ENCODE measurements at places on chromosomes 12 and 14. TPM values are rescaled to one million over a fixed set of nuclear protein-coding genes. Genes with fewer than 3 reads are reported as not detected.
A peak's percentile ranks its signal among the peaks of the same experiment; 100 is the strongest.

LRRC43 gene
- polyA plus RNA-seq, result 0.19 TPM

GLS2 gene
- polyA plus RNA-seq, result 0.21 TPM

NANOG gene
- polyA plus RNA-seq, result not detected

DLK1 gene
- polyA plus RNA-seq, result not detected

DNA sequence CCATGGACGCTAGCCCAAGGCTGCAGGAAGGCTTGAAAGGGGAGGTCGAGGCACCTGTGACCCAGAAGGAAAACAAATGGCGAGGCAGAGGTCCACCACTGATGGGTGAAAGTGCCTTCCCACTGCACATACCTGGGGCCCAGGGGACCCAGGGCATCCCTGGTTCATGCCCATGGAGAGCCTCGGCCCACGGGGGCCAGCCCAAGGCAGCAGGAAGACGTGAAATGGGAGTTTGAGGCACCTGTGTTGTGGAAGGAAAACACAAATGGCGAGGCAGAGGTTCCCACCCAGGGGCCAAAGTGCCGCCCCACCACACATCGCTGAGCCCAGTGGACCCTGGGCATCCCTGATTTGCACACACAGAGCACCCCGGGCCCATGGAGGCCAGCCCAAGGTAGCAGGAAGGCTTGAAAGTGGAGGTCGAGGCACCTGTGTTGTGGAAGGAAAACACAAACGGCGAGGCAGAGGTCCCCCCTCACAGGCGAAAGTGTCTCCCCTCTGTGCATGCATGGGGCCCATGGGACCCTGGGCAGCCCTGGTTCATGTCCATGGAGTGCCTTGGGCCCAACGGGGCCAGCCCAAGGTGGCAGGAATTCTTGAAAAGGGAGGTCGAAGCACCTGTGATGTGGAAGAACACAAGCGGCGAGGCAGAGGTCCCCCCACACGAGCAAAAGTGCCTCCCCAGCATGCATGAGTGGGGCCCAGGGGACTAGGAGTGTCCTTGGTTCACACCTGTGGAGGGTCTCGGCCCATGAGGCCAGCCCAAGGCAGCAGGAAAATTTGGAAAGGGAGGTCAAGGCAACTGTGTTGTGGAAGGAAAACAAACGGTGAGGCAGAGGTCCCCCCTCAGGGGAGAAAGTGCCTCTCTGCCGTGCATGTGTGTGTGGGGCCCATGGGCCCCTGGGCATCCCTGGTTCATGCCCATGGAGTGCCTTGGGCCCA lies 383.3 kb downstream of the ALG10 start:
- no peak for DNase-seq

DNA sequence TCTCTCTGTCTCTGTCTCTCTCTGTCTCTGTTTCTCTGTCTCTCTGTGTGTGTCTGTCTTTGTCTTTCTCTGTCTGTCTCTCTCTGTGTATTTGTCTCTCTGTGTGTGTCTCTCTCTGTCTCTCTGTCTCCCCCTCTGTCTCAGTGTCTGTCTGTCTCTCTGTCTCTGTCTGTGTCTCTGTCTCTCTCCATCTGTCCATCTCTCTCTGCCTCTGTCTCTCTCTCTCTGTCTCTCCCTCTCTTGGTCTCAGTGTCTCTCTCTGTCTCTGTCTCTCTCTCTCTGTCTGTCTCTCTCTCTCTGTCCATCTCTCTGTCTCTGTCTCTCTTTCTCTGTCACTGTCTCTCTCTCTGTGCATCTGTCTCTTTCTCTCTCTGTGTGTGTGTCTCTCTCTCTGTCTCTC lies 143.8 kb upstream of the GARIN2 start:
- DNase-seq, result no peak

GRCh38 chr12:28223025-28223554 lies 32.8 kb downstream of the CCDC91 start:
- DNase-seq, result no peak

DNA sequence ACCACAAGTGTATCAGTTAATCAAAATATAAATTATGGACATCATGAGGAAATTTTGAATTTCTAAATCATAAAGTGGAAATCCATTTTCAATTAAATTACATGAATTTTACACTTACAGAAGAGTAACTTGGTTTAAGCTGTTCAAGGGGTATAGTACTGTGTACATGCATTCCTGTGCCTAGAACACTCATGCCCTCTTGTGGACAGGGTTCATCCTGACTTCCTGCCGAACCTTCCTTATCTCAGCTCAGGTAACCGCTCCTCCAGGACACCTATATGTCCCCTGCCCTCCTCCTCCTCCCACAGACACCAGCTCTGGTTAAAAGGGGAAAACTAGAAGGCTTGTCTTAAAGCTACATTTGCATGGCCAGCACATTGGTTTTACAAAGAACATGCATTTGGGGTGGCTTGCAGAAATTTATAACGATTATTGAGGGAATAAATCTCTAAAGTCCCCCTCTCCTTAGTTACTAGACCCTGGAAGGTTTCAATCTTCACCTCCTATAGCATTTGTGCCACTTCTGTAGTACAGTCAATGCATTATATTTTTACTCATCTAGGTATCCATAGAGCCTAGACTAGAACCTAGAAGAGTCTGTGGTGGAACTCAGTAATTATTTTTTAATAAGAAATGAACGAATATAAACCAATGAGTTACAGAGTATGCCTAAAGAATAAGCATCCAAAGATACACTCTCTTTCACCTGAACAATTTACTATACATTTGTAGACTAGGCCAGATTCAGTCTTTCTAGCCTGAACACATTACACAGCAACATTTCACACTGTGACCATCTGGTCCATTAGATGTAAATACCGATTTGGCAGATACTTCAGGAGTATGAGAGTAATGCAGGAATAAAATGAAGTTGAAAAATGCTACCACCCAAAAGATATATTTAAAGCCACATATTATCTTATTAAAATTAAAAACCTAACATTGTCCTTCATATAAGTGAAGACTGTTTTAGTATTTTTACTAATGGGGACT lies 345.6 kb downstream of the PAWR start:
- peak; percentile 50 for DNase-seq

DNA sequence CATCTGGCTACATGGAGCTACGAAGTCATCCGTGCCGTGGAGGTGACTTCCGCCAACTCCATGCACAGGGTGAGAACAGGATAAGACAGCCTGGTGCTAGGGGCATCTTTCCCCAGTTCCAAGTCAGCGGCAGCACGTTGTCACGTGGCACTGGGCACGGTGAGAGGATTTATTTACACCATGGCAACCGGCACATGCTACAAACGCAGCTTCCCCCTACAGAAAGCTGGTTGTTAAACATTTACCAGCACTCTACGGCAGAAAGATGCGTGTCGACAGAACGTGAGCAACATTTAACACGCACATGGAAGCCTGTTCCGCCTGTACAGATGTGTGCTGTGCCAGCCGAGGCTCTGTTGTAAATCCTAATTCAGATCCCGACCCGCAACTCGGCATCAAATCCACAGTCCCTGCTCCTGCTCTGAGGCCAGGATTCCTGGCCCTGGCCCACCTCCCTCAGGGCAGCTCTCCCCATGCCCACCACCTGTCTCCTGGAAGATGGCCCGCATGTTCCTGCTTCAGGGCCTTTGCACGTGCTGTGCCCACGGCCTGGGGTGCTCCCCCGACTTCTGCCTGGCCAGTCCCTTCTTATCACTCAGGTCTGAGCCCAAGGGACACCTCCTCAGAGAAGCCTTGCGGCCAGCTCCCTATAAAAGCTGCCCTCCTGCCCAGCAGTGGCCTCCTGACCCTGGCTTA lies 114.1 kb downstream of the RFLNA start:
- DNase-seq, result no peak

- no peak for DNase-seq
These were observed 25.1 kb downstream of the ZFC3H1 start for GRCh38 chr12:71638499-71638898.

- peak; percentile 31 for DNase-seq
These were observed 628 bp downstream of the SNRPF start for GRCh38 chr12:95859344-95859816.

DNA sequence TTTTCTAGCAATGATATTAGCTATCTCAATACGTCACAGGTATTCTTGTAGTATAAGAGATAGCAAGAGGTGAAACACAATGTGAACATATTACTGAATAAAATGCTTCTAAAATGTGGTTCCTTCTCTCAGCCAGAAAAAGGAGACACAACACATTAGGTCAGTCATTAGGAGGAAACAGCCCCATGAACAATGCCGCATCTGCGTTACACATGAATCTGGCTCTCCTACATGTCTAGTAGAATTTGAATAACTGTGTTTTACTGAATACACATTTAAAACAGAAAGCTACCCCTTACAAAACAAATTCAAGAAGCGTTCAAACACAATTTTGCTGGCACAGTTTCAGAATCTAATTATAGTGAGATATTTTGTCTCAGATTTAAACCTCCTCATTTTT lies 51.6 kb downstream of the EFCAB11 start:
- DNase-seq, result no peak

DNA sequence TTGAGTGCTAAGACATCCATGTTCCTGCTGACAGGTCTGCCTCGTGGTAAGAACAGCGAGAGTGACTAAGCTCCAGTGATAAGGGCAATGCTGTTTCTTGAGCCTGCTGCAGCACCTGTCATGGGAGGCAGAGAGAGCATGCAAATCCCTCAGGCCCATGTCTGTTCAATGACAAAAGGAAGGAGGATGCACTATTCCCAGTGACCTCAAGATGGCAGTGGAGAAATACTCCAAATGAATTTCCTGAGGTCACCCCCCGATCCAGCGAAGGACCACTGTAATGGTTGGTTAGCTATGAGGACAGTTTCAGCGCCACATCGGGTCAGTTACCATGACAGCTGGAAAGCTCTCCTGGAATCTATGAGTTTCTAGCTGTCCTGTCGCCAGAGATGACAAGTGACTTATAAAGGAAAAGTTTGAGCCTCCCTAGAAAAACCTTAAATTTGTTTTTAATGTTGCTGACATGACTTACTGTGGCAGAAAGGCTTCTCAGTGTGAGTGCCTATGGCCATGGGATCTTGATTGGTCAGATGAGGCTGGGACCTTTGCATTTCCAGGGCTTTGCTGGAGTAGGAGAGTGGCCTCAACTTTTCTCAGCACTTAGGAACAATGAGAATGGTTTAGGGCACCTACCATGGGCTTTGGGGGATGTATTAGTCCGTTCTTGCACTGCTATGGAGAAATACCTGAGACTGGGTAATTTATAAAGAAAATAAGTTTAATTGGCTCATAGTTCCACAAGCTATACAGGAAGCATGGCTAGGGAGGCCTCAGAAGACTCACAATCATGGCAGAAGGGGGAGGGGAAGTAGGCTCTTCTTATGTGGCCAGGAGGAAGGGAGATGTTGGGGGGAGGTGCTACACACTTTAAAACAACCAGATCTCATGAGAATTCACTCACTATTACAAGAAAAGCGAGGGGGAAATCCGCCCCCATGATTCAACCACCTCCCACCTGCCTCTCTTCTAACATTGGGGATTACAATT lies 88.0 kb upstream of the TMEM260 start:
- DNase-seq, result peak; percentile 49

DNA sequence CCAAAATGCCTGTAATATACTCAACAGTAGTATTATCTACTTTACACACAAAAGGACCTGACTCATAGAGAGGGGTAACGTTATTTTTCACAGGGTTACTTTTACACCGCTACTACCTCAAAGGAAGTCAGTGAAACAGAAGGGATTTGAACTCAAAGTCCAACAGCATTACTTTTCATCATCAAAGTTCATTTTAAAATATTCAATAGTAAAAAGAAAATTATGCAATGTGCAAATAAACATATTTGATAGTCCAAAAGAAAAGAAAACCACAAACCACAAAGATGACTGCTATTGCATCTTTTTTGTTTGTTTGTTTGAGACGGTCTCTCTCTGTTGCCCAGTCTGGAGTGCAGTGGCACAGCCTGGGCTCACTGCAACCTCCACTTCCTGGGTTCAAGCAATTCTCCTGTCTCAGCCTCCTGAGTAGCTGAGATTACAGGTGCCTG lies 15.5 kb downstream of the KIF21A start:
- no peak for DNase-seq

GRCh38 chr12:4089121-4089606 lies 184.4 kb upstream of the CCND2 start:
- DNase-seq, result no peak

Measured in IMR-90 (cell line).